Choroid plexus epithelial cell (primary cell): ENCODE measurements at places on chromosomes 13 and 19.
A peak's percentile ranks its signal among the peaks of the same experiment; 100 is the strongest.

- no peak for DNase-seq
Measured at GRCh38 chr19:8413629-8413995, 507 bp downstream of the MARCHF2 start.

DNA sequence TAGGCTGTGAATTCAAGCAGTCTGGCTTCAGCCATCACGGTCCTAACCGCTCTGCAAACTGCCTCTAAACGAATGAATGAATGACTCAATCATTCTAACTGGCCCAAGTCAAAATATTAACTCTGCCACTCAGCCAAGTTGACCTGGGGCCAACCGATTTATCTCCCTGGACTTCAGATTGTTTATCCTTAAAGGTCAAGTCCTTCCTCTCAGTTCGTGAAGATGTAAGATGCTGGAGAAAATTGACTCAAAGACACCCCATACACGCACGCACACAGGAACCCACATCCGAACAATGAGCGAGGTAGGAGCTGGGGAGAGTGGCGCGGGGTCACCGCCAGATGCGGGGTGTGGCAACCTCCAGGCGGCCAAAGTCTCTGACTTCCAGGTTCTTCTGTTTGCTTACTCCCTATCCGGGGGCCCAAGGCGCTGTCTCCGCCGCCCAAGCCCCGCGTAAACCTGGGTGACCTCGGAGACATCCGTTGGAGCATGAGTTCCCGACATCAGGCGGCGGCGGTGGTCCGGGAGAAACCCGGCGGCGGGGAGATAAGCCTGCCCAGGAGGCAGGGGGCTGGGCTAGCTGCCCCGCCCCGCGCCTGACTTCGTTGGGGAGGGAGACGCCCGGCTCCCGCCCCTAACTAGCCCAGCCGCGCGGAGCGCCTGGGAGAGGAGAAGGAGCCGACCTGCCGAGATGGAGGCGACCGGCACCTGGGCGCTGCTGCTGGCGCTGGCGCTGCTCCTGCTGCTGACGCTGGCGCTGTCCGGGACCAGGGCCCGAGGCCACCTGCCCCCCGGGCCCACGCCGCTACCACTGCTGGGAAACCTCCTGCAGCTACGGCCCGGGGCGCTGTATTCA lies at the start of gene CYP2S1:
Gene CYP2S1, plus strand, starts transcription at position 646 of the 856 bp plus-strand sequence. Its CDS starts 46 bp downstream, at position 692.
- DNase-seq = no peak

- peak; percentile 17 for DNase-seq
Measured at GRCh38 chr13:72959643-72960042, 99.2 kb upstream of the KLF5 start.

- no peak for DNase-seq
Measured at GRCh38 chr13:21077788-21078353, 16.5 kb upstream of the LATS2 start.

GRCh38 chr13:24220086-24220703 lies 59.7 kb downstream of the SPATA13 start:
- DNase-seq = peak; percentile 93

DNA sequence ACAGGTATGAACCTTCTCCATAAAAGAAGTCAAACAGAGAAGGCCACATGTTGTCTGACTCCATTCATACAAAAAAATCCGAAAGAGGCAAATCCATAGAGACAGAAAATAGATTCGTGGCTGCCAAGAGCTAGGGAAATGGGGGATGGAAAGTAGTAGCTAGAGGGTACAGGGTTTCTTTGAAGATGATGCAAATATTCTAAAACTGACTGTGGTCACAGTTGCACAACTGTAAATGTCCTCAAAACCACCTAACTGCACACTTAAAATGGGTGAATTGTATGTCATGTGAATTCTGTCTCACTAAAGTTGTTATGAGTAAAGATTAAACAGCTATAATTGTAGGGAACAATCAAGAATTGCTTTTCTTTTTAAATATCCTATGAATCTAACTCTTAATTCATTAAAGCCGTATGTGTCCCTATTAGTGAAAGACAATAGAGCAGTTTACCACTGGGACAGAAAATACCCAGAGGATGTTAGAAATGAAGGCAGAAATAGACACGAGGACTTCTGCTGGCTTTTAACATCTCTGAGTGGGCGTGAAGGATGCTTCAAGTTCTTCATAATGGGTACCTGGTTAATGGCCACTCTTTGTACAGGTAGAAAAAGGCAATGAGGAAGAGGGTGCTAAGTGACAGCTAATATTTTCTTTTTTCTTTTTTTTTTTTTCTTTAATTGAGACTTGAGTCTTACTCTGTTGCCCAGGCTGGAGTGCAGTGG lies 21.2 kb downstream of the INSR start:
- no peak for DNase-seq

DNA sequence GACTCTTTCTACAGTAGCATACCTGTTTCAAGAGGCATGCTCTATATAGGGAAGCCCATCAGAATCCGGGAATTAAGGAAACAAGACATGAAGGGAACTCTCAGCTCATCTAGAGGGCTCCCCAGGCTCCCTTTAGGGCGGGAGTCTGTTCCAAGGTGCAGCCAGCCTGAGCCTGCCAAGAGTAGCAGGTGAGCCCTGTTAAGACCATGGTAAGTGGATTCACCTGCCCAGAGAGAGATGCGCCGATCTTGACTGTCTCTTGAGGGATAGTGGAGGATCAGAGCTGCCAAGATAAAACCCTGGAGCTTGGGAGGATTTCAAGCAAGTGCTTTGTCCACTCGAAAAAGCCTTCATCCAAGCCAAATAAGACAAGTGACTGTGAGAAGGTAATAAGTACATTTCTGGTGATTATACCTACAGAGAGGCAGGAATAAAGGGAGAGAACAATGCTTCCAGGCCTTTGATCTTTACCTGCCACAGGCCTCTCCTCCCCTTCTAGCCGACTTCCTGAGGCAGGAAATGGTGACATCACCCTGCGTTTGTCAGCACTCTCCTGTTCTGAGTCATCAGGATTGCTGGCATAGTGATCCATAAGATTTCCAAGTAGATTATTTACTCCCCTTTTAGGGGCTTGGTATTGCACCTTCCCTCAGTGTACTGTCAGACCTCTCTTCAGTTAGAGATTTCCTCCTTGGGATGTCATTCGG lies 31.5 kb downstream of the KLF5 start:
- peak; percentile 75 for DNase-seq
